HT1080 (cell line): ENCODE measurements at places on chromosomes 1 and 21. TPM values are rescaled to one million over a fixed set of nuclear protein-coding genes. Genes with fewer than 3 reads are reported as not detected.
A peak's percentile ranks its signal among the peaks of the same experiment; 100 is the strongest.

KCNK2 gene
- total RNA-seq, result 4.7 and 5.0 TPM in 2 replicates

MAP10 gene
- total RNA-seq, result not detected in 2 replicates

RPTN gene
- not detected in 2 replicates for total RNA-seq

TMEM81 gene
- total RNA-seq, result 1.2 and 1.8 TPM in 2 replicates

MAP3K21 gene
- 6.1 and 6.4 TPM in 2 replicates for total RNA-seq

DNA sequence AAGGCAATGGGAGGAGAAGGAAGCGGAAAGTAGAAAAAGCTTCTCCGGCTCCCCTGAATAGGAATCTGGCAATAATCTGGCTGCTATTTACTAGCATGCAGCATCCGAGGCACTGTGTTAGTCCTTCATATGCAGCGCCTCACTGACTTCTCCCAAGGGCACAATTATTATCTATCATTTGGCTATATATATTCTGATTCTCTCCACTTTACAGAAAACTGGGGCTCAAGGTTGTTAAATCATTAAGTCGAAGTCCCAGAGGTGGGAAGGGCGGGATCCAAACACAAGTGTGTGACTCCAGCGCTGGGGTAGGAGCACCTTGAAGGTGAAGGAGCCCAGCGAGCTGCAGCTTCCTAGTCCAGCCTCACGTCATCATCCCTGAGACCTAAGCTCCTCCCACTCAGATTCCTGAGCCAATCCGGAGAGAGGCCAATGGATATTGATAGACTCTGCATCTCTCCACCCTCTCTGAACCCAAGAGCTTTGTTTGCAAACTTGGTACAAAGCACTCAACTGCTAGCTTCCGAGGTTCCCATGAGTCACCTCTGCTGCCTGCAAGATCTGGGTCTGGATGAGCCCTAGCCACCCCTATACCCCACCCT lies 16.6 kb upstream of the EYA3 start:
- DNase-seq, result peak; percentile 73

LAX1 gene
- total RNA-seq, result 0.20 TPM in 1 of 2 replicates, not detected in the other

SYT14 gene
- 5.9 and 8.3 TPM in 2 replicates for total RNA-seq

IRF6 gene
- 0.05 TPM in 1 of 2 replicates, not detected in the other for total RNA-seq

LENEP gene
- total RNA-seq, result 0.64 TPM in 1 of 2 replicates, not detected in the other

GRCh38 chr1:51693419-51694155 lies 76.7 kb downstream of the OSBPL9 start:
- DNase-seq, result peak; percentile 28

EPHA2 gene
- total RNA-seq, result 99.1 and 114 TPM in 2 replicates

MATN1 gene
- total RNA-seq, result 0.43 TPM in 1 of 2 replicates, not detected in the other

DNA sequence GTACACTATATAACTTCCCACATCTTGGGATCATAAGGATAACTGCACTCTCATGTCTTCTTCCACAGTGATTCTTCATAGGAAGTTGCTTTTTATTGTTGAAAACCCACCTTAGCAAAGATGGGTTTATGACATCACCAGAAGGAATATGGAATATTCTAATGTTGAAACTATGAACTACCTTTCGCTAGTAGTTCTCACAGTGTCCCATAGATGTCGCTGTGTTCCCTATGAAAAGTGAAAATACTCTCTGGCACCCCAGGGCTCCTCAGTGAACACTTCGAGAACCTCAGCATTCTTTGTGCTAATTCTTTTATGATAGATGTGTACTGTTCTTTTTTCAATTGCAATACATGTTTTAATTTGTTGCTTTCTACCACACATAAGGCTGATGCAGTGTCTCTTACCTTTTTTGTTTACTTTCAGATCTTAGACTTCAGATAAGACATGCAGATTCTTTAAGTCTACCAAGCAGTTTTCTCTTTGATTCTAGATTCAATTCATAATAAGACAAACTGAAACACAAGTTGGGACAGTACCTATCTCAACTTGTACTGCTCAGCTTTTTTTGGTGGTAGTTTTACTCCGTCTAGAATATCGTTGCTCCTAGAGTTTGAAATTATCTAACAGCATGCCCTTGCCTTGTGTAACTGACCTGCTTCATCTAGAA lies 90.8 kb downstream of the GTF2B start:
- DNase-seq, result peak; percentile 52

DNA sequence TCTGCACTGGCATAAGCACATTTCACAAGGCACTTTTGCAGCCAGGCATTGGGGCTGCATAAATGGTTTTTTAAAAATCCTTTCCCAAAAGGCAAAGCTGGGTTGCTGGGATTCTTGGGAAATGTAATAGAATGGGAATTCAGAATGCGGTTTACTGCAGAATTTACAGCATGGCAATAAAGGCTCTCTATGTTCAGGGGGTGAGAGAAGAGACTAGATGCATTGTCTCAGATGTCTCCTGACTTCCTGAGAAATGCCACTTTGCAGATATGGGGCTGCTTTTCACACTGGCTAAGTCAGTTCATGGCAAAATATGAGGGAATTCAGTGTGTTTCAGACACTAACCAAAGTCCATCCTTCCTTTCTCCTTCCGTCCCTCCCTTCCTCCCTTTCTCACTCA lies 13.5 kb downstream of the FCGR2B start:
- no peak for DNase-seq

DNA sequence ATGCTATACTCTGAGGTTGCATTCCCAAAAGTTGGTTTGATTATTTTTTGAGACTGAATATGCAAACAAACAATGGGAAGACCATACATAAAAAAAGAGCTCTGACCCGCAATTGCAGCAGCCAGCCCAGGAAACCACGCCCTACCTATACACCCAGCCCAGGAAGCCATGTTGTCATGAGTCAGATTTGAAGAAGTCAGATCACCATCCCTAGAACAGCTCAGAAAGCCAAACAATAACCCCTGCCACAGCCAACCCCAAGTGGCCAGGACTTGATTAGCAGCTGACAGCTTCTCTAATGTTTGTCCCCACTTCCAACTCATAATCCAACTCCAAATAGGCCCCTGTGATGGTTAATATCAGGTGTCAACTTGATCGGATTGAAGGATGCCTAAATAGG lies 621.9 kb downstream of the NPHP4 start:
- DNase-seq, result peak; percentile 23
